ENCODE measurements at places on chromosomes 7 and 10.

- ATAC-seq: no peak
Measured at GRCh38 chr10:85650791-85651496, 715.7 kb downstream of the GRID1 start.

GRCh38 chr7:3439333-3440030, 138.4 kb downstream of the SDK1 start:
- no peak for ATAC-seq

DNA sequence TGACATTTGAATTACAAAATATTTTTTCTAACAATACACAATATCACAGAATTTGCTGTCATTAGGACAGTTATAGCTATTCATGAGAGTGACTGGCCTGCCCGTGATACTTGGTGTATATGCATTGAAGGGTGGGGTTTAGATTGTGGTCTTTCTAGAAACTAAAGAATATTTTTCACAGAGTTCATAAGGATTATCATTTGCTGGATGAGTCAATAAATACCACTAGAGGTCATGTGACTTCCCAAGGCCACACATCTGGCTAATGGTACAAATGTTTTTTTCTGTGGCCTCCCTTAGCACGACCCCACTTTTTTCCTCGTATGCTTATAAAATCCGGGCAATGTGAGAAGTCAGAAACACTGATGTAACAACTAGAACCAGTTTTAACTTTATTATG, 5.2 kb downstream of the OPTN start:
- ATAC-seq: peak; percentile 61

DNA sequence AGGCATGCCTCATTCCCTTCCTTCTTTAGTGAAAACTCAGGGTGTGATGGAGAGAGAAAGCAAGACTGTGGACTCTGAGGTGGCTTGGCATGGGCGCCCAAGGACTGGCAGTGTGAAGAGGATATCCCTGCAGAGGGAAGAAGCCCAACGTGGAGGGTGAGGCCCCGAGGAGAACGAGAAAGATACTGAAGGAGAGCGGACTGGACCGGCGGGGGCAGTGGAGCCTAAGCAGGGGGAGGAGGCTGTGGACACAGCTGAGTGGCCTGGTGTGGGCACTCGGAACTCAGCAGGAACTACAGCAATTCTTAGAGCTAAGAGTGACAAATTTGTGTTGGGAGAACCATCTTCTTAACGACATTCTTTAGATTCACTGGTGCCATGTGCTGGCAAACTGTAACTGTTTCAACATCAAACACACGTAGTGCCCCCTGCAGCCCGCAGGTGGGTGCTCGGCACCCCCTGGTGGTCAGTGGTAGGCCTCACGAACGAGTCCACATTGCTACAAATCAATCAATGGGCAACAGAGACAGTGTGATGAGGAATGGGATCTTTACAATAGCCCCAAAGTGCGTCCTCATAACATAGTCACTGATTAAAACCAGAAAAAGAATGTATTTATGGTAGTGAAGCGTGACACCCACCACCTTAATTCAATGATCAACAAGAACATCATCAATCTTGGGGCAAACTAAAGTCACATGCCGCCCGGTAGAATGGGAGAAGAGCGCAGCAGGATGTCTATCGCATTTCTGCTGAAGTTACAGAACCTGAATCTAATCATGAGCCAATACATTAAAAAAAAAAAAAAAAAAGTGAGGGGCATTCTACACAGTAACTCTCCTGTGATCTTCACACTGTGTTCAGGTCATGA, 2.0 kb upstream of the SFTPA1 start:
- ATAC-seq: peak; percentile 38

DNA sequence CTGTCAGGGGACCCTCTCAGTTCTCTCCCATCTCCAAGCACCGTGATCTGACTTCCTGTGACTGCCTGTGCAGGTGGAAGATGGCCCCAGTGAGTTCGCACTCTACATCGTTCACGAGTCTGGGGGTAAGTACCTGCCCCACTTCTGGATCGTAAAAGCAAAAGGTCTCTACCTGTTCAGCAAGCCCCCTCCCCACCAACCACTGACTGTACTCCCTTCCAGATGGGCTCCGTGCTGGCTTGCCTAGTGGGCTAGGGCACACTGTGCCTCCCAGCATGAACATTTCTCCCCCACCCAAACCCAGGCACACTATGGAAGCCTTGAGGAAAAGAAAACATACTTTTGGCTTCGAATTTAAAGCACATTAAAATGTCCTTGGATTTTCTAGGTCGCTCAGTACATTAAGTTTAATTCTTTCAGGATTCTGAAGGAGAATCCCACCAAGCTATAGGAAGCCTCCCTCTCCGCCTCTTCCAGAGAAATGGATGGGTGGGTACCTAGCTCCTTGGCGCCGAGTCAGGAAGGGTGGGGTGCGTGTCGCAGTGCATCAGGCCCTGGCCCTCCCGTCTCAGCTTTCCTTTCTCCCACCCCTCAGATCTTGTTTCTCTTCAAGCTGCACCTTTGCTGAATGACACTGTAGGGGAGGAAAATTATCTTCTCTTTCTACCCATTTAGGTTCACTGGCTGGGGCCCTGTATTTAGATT, 11.0 kb upstream of the ZNF22 start:
- ATAC-seq: no peak
